ENCODE measurements at places on chromosomes 5 and 9.

GRCh38 chr9:124079176-124079925, 67.8 kb downstream of the LHX2 start:
- DNase-seq, result peak; percentile 52

- peak; percentile 45 for DNase-seq
These were observed 714 bp downstream of the SEC24A start for GRCh38 chr5:134649163-134649835.

- no peak for DNase-seq
These were observed 28.8 kb upstream of the PANK3 start for GRCh38 chr5:168607946-168608345.

GRCh38 chr5:1665803-1666202, 133.8 kb downstream of the MRPL36 start:
- no peak for DNase-seq

GRCh38 chr5:148923023-148923422, 96.6 kb downstream of the ADRB2 start:
- no peak for DNase-seq

DNA sequence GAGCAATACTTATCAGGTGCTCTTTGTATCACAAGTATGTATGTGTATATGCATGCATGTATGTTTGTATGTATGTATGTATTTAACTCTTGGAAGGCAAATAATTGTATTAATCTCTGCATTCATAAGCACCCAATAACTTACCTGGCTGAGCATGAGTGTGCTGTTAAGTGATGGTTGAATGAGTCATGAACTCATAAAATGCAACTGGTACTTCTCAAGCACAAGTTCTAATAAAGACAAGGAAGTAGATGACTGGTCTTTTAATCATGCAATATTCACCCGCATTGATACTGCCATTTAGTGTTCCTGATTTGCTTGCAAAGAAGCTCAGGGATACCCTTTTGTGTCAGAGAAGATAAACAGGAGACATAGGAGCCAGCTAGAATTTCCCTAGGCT, 204.9 kb upstream of the TRPM3 start:
- DNase-seq, result peak; percentile 39

DNA sequence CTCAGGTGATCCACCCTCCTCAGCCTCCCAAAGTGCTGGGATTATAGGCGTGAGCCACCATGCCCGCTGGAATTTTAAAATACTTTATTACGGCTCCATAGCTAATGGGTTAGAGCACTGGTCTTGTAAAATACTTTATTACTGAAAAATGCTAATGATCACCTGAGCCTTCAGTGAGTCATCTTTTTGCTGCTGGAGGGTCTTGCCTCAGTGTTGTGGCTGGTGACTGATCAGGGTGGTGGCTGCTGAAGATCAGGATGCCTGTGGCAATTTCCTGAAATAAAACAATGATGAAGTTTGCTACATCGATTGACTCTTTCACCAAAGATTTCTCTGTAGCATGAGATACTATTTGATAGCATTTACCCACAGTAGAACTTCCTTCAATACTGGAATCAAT, 26.0 kb upstream of the GNE start:
- DNase-seq, result no peak

GRCh38 chr9:38061326-38061977, 7.6 kb downstream of the SHB start:
- DNase-seq, result no peak

DNA sequence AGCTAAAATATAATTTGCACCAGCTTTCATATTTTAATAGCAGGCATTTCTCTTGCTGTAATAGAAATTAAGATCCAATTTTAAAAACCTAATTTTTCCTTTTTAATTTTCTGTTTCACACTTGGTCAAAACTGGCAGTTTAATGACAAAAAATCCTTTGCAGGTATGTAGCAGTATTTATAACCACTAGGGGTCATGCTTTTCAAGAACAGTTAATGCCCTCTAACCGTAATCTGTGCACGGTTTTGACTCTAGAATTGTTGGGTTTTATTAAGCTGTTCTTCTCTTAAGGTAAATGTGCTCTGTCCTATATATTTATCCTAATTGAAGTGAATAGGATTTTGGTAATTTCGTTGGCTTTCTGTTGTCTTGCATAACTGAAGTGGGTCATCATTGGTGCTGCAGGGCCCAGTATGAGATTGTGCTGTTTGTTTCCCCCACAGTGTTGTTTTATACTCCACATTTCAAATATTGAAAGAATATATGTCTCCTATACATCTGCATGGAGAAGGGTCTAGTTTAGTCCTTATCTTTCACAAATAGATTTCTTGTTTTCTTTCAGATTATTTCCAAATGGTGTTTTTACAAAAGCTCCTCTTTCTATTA, 107.4 kb downstream of the SCAMP1 start:
- peak; percentile 46 for DNase-seq

DNA sequence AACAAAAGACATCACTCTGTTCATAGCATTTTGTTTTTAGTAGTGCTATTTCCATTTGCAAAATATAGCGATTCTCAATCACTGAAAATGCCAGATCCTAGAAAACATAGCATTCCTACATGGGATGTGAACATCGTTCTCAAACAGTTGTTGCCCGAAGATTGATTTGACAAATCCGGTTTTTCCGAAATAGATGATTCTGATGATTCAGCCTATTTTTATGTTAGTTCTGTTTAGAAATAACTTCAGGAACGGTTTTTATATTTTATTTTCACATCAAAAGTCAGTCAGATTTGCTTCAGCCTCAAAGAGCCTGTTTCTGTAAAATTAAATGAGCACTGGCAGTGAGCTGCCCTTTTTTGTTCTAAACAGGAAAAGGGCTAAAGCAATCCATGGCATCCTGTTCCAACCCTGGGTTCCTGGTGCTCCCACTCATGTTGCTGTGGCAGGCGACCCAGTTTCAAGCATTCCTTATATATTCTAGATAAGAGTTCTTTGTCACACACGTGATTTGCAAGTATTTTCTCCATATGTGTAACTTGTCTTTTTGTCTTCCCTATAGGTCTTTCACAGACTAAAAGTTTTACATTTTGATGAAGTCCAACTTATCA, 14.2 kb upstream of the PSIP1 start:
- no peak for DNase-seq

DNA sequence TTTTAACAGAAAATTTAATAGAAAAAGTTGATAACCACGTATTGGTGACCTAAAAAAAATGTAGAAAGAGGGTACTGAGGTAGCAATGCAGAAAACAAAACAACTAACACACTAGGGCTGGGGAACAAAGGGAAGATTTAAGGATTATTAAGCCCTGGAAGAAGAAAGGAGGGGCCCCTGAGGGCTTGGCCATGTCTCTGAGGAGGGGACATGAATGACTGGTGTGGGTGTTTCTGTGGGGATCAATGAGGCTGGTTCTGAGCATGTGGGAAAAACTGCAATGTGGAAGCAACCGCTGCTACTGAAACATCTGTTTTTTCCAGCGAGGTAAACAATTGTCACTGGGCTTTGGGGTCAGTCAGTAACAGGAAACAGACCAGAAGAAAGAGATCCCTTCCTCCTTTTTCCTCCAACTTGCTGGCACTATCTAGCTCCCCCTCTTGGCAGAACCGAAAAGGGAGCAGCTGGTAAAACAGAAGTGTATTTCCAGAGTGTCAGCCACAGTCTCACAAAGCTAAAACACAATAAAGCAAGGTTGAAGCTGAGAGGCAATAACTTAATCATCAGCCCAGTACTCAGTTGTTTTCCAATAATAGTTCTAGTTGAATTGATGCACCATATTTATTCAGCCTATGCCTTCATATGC, 48.3 kb downstream of the ATPSCKMT start:
- no peak for DNase-seq

DNA sequence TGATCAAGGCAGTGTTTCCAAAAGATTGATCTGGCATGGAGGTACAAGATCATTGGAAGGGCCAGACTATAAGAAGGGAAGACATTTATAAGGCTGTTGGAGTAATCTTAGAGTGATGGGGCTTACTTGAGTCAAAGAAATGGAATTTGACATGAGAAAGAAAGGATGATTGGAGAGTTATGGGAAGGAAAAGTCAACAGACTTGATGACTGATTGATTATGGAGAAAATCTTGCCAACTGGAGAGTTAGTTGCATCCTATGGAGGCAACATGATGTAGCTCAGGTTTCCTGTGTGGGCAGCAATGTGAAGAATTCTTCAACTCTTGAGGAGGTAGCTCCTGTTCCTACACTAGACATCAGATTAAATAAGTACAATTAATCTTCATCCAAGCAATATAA, 10.9 kb upstream of the MAST4 start:
- no peak for DNase-seq

DNA sequence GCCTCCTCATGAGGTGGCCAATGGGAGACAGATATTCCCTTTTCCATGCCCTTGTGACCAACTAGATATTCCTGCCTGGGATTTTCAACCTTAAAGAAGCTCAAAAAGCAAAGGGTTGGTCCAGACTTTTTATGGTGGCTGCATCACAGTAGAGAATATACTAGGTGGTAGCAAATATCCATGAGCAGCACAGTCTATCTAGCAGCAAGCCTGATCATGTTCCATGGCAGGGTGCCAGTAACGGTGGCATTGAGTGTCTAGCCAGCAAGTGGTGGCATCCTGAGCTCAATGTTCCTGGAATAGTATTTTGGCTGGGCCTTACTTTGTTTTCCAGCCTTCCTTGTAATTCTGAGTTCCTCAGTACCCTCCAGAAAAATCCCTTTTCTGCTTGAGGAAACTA, 25.8 kb downstream of the CDC25C start:
- DNase-seq, result peak; percentile 41

GRCh38 chr5:172944741-172945140, 14.5 kb upstream of the RPL26L1 start:
- no peak for DNase-seq

DNA sequence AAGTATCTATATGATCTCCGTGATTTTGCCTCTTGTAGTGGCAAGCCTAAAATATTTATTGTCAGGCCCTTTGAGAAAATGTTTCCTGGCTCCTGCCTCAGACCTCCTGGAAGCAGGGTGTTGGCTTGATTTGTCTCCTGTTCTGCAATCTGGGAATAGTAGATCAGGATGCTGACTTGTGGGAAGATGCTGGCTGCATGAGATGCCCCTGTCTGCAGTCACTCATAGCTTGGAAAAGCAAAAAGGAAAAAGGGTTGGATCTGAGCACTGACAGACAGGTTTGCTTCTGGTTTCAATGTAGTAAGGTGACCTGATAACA, 16.7 kb downstream of the TJP2 start:
- no peak for DNase-seq
